NCI-H526 treated with DMSO at 0.1 percent for 48 hours (cell line): ENCODE measurements at places on chromosomes 1 and 21.

- no peak for DNase-seq
These were observed 22.7 kb downstream of the PLEKHA6 start for GRCh38 chr1:204337036-204337429.

DNA sequence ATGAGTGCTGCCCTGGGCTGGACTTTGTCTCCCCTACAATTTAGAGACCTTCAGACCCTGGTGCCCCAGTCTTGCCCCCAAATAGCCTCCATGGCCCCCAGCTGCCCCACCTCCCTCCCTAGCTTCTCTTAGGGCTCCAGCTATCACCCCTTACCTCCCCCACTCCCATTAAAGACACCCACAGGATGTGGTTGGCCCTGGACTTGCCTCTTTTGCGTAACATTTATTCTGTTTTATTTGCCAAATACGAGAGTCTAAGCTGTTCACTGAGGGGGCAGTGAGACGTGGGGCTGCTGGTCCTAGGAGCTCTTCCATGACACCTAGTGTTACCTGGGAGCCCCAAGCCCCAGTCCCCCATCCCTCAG, 4.5 kb downstream of the ZC3H12A start:
- DNase-seq: no peak

- no peak for DNase-seq
These were observed 11.4 kb downstream of the FAM89A start for GRCh38 chr1:231028682-231029081.

DNA sequence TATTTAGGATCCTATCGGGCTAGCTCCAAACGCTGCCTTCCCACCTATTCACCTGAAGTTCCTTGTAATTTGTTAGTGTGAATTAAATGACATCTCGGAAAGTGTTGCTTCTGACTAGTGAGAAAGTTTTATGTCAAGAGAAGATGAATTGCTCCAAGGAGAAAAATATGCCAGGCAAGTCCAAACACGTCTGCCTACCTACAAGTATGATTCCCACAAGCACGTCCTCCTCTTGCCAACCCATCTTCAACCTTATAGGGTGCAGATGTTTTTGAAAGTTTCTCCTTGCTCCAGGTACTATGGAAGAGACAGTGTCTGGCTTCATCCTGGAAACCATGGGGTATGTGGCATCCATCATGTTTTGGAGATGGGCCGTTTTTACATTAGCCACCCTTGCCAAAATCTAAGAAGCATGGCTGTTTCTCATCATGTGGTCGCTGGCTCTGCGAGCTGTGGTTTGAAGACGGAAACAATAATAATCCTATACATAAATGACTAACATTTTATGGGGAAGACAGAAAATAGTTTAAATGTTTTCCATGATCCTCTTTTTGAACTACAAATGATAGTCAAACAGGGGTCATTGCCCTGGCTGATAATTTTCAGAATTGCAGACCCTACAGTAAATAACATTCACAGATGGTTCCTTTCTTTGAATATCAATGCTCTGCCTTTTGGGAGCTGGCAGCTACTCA, 505.8 kb downstream of the SMYD3 start:
- no peak for DNase-seq
